ENCODE measurements at places on chromosomes 2 and 18.

- DNase-seq, result peak; percentile 64
These were observed 282.9 kb upstream of the TNP1 start for GRCh38 chr2:217142649-217143266.

- no peak for DNase-seq
These were observed 184.5 kb upstream of the VRK2 start for GRCh38 chr2:57862153-57862552.

DNA sequence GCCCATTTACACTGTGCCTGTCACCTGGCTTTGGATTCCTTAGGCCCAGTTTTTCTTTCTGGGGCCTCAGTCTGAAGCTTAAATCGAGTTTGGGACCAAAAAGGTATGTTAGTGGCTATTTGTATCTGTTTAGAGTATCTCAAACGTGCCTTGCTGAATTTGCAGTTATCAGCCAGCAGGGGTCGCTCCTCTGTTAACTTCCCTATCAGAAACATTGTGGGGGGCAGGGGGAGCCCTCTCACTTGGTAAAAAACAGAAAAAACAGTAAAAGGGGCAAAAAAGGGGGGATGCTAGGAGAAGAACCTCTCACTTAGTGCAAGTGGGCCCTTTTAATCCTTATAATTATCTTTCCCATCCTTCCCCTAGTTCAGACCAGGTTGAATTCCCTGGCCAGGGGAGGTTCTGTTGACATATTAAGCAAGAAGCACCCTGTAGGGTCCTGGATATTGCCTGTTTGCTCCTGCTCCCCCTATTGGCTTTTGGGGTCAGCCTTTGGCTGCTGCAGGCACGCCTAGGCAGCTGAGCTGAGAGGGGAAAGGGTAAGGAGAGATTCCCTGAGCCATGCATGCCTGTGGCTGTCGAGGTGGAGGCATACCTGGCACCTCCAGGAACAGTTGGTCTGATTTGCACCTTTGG, 8.8 kb upstream of the IFIH1 start:
- DNase-seq, result peak; percentile 50

DNA sequence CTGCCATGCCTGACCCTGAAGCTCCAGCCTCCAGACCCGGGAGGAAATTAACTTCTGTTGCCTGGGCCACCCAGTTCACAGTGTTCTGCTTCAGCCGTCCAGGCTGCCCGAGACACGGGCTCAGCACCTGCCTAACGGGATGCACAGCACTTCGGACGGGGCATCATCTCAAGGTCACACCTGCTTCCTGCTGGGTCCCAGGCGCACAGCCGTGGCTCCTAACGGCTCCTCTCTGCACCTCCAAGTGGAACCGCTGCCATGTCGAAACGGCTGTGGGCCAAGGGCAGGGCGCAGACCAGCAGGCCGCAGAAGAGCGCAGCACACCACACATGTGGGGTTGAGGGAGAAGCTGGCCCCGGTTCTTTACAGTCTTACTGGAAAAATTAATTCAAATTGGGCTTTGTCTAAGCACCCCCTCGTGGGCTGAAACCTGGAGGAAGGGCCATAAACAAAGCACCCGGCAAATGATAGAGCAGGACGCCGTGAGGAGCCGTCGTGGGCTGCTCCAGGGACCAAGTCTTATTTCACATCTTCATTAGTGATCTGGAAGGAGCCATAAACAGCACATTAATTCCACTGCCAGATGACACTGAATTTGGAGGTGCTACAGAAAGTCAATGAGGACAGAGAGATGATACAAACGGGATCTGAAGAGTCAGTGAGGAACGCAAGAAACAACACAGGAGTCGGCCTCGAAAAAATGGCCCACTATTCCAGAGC, 59.6 kb downstream of the EIPR1 start:
- DNase-seq, result no peak

DNA sequence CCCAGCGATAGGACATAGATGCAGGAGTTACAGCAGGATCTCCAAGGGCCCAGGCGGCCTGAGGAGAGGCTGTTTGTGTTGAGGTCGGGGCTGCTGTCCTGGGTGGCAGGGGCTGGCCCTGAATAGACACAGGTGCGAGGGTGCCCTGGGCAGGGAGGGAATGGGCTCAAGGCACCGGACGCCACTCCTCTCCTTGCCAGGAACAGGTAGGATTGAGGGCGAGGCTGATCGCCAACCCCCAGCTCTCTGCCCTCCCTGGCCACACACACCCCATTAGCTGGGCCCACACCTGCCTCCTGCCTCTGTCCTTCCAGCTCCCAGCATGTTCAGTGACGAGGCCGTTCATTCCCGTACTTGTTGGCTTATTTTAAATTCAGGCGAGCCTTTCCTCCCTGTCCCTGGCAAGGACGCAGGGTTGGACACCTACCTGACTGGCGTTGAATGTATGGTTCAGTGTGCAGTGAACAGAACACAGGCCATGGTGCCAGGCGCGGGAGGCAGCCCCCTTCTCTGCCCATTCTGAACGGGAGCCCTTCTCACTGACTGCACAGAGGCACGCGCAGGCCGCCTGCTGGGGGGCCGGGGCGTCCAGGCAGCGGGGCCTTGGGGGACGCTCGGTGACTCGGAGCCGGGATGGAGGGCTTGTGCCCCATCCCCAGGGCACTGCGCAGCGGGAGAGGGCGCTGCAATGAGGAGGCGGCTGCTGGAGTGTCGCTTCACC, 41.3 kb upstream of the SNED1 start:
- no peak for DNase-seq

DNA sequence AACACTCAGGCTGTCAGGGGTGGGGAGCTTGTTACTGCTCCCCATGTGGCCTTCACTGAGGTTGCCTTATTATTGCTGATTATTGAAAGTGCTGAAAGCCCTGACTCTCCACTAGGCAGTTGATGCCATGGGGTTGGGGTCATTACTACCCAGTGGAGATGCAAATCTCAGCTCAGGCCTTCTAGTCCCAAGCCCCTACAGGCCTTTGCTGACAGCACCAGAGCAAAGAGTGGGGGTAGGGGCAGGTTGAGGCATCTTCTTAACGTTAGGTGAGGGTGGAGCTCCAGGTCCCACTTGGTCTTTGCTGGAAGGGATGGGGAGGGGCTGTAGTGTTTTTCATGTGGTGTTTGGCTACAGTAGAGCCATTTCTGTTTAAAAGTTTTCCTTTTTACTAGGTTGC, 104.5 kb downstream of the UXS1 start:
- no peak for DNase-seq

DNA sequence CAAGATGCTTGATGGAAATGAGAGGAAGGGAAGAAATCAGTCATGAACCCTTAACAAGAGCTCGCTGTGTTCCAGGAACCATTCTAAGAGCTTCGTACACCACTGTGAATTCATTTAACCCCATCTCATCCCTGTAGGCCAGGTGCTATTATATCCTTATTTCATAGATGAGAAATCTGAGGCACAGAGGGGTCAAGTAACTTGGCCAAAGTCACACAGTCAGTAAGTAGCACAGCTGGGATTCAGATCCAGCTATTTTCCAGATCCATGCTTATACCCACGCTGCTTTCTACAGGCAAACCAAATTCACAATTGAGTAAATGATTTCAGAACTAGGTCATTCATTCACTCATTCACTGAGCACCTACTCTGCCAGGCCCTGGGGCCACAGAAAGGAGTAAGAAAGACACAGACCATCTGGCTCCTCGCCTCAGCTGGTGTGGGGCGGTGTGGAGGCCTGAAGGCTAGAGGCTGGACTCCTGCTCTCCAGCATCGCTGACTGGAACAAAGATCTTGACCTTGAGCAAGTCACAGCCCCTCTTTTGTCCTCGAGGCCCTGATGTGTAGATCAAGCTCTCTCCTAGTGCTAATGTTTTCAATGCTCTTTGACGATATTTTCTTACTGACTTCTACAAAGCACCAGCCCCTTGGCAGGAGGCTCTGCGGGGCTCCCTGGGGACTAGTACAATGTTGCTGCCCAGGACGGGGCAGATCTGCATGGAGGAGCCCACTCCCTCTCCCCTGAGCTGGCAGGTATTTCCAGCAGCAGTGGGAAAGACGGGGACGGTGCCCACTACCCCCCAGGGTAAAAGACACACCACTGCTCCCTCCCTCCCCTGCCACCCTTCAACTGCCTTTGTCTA, 26.5 kb downstream of the STEAP3 start:
- no peak for DNase-seq

DNA sequence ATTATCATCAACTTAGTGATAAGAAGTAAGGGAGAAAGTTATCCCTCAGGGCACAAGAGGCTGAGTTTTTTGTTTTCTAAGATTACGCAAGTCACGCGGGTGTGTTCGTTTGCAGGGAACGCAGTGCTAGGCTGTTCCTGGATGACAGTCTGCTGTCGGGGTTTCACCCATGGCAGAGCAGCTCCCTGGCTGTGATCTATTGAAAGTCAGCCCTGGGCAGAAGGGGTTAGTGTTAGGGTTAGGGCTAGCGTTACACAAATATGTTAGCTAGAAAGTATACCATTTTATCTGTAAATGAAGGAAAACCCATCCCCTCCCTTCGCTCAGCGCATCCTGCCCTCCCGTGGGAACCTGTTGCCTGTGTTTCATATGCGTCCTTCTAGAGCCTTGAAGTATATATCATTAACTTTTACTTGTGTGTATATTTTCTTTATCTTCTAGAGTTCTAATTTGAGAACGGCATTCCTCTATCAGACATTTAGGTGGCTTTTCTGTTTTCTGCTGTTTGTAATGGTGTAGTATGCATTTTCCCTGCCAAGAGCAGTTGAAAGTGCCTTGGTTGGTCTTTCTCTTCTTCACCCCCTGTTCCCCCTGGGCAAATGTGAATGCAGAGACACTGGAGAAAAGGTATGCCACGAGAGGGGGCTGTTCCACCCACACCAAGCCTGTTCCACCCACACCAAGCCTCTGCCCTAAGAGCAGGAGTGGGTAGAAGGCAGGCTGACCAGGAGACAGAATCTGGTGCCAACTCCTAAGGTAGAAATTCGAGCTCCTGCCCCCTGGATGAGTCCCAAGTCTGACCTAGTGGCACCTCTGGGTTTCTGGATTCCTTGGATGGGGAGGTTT, 47.0 kb downstream of the ARMC9 start:
- DNase-seq, result peak; percentile 51

GRCh38 chr2:215366440-215367032, 54.7 kb downstream of the ATIC start:
- no peak for DNase-seq

- no peak for DNase-seq
These were observed 106.5 kb downstream of the EVA1A start for GRCh38 chr2:75454241-75454620.

GRCh38 chr2:130355578-130356431, at the start of gene PTPN18:
PTPN18 (plus strand) TSS chr2:130356056; CDS start chr2:130356108, 52 bp downstream.
- peak; percentile 79 for DNase-seq

DNA sequence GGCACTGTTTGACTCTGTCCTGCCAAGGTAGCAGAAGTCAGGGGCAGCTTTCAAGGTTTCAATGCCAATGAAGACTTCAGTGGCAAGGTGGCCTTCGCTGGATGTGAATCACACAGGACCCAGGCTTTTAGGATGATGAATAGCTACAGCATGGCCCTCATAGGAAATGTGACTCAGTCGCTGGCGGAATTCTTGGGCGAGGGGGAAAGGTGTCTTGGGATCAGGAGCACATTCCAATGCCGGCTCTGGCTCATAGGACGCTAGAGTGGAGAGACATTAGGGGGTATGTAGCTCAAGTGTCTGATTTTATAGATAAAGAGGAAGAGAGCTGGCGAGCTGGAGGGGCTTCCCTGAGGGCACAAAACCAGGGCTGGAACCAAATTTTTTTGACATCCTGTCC, 68.6 kb downstream of the SMIM21 start:
- DNase-seq, result no peak

DNA sequence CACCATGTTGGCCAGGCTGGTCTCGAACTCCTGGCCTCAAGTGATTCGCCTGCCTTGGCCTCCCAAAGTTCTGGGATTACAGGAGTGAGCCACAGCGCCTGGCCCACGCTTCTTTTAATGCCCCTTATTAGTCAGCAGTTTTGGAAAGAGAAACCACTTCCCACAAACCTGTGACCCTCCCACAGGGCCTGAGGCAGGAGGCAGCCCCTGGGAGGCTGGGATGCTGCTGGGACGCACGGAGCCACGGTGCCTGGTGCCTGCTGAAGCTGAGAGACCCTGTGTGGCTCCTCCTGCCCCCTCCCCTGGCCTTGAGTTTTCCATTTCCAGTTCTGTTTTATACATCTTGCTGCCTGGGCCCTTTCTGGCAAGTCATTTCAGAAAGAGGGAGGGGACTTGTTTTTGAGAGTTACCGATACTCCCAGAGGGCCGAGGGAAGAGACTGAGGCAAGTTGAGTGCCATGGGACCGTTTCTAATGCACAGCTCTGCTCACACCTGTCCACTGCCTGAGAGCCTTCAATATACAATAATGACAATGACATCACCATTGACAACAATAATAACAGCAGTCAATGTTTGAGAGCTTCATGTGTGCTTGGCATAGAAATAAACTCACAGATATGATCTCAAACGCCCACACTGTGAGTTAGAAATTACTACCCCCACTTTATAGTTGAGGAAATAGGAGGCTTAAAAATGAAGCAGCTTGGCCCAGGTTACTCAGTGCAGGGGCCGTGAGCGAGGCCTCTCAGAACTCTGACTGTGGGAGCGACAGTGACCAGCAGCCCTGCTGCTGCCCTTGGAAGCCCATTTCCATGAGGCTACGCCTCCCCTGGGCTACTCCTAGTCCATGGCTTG, 78.1 kb upstream of the YWHAQ start:
- DNase-seq, result no peak

DNA sequence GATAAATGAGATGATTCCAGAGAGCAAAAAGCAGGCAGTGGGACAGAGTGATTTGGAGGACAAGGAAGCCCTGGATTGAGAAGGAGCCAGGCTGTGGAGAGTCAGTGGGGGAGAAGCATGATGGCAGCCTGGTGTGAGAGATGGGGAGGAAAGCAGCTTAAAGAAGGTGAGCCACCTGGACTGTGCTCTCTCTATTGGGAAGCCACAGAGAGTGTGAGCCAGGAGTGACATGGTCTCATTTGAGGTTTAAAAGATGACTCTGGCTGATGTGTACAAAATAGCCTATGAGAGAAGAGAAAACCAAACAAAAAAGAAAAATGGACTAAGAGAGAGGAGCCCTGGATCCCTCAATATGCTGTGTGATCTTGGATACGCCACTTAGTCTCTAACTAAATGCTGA, 12.9 kb upstream of the EPAS1 start:
- no peak for DNase-seq

DNA sequence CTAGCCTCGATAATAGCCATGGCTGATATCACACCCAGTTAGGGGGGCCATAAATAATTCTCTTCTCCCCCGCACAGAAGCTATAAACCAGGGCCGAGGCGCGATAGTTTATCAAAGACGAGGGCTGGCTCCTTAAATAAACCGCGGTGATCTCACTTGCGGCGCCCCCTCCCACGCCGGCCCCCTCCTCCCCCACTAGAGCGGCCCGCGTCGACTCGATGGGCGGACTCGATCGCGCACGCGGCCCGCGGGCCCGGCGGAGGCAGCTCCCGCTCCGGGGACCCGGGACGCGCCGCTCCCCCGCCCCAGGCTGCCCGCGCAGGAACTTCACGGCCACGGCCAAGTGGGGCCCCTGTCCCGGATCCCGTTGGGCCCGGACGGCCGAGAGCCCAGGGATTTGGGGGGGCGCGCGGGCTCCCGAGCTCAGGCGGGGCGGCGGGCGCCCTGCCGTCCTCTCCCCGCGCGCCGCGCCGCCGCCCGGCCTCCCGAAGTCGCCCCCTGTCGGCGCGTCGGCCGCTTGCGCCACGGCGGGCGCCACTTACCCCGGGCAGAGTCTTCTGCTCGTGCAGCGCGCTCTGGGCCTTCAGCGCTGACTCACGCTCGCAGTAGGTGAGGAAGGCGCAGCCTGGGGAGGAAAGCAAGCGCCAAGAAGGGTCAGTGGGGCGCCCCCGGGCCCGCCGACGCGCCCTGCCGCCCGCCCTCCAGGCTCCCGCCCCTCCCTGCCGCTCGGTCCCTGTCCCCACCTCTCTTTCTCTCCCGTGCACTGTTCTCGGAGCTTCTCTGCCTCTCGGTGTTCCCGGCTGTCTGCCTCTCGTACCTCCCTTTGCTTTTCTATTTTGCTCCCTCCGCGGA, 80.4 kb downstream of the CELF4 start:
- DNase-seq, result peak; percentile 6
